ENCODE measurements at places on chromosomes 7 and 10.

- no peak for DNase-seq
Measured at GRCh38 chr7:81577642-81578340, 192.1 kb downstream of the HGF start.

GRCh38 chr7:50690541-50691011 lies 92.1 kb downstream of the GRB10 start:
- no peak for DNase-seq

GRCh38 chr10:53071505-53072125 lies 299.0 kb upstream of the MBL2 start:
- no peak for DNase-seq

- no peak for DNase-seq
Measured at GRCh38 chr7:88151119-88151790, 68.6 kb downstream of the SRI start.

GRCh38 chr7:71495828-71496227 lies 363.9 kb downstream of the GALNT17 start:
- DNase-seq, result no peak

DNA sequence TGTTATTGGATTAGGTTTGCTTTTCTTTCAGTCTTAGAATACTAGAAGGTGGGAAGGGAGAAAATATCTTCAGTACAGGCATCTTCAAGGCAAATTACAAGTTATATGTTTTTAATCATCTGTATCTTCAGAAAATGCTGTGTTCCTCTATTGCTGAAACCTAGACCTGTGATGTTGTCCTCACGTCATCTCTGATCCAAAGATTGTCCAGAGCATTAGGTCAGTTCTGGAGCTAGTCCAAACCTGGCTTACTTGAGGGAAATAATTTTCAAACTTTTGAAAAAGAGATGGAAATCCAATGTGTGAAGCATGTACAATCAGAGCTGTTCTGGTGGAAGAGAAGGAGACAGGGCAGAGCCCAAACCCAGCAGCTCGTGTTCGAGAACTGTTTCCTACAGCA lies 217.3 kb downstream of the ZEB1 start:
- peak; percentile 11 for DNase-seq

DNA sequence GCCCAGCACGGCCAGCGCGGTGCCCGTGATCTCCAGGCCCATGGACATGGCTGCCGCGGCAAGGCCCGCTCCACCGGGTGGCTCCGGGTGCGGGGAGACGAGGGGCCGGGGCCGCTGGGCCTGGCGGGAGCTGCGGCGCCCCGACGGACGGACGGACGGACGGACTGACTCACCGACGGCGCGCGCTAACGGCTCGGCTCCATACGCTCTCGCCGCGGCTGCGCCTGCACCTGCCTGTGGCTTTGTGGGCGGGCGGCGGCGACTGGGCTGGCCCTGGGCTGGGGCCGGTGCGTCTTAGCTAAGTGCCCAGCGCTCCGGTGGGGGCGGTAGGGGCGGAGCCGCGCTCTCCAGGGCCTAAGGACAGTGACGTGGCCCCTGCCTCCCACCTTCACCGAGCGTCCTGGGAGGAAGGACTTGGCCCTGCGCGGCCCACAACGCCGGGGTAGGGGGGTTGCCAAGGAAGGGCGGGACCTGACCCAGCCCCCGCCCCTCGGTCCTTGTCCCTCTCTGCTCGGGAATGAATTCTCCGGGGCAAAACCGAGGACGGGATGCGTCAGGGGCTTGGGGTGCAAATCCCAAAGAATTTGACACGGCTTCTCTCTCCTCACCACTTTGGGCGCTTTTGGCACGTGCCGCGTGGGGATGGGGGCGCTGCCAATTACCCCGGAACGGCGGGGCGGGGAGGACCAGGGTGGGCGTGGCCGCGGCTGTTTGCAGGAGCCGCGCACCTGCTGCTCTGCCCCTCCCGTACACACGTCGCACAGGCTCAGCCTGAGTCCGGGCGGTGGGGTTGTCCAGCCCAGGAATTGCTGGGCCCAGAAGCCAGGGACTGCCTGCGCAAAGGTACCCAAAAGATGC lies at the start of gene CLDN3:
TSS of gene CLDN3 (minus strand) at position 269 of the 858 bp plus-strand sequence. CDS start at position 48, 221 bp downstream.
- DNase-seq, result peak; percentile 48

DNA sequence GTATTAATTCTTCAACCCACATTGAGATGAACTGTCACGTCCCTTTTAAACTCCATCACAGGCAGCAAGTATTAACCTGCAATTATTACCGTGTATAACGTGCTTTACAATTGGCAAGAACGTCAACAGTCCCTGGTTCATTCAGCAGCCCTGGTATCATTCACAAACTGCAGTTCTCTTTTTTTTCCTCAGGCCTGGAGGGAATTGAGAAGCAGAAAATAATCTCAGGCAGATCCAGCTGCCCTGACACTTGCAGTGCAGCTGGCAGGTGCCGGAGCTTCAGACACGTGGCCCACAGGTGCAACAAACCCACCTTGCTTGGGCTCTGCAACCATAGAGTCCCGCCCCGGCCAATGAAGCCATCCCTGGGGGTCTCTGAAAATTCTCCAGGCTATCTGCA lies 137.3 kb downstream of the PLXNA4 start:
- DNase-seq, result no peak

DNA sequence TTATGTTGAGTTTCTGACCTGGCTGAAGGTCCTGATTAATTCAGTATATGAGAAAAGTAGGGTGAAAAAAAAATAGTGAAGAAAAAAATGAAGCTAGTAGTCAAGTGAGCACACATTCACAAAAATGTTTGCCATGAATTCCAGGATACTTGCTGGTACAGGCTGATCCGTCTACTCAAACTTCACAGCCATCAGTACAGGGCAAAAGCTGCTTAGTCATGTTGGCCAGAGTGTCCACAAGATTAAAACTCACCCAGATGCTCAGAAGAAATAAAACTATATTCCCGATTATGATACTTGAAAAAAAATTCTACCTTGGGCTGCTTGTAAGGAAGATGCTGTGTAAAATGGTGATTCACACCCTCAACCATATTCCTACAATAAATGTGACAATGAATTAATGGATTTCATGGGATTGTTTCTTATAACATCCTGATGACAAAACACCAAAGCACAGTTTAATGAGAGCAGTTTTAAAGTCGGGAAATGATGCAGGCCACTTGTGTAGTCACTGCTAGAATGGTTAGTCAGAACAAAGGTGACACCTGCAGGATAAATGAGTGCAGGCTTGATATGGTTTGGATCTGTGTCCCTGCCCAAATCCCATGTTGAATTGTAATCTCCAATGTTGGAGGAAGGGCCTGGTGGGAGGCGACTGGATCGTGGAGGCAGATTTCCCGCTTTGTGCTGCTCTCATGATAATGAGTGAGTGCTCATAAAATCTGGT lies 49.2 kb upstream of the ANKRD1 start:
- peak; percentile 24 for DNase-seq

DNA sequence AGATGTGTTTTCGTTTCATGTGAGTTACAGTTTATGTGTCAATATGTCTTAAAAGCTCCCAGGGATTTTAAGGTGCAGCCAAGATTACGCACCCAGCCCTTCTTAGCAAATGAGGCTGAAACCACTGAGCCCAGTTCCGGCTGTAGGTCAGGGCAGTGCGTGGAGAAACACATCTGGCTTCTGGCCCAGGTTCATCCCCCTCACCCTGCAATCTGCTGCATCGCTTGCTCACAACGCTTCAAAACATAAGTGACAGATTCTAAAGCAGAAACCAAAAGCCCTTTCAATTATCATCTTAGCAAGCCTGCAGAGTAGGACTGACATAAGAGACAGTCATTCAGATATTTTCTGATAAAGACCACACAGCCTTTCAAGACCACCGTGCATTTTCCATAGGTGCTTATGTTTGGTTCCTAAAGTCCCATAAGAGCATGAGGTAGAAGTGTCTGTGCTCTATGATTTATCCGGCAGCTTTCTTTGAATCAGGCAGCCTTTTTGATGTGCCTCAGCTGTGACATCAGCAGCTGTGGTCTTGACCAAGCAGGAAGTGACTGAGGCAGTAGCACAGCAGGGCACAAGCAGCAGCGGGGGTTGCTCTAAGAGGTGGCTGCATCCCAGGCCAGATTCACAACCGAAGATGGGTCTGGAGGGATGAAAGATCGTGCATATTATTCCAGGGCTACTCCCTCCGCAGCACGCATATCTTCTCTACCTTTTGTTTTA lies 72.1 kb upstream of the LYZL2 start:
- DNase-seq, result peak; percentile 22

DNA sequence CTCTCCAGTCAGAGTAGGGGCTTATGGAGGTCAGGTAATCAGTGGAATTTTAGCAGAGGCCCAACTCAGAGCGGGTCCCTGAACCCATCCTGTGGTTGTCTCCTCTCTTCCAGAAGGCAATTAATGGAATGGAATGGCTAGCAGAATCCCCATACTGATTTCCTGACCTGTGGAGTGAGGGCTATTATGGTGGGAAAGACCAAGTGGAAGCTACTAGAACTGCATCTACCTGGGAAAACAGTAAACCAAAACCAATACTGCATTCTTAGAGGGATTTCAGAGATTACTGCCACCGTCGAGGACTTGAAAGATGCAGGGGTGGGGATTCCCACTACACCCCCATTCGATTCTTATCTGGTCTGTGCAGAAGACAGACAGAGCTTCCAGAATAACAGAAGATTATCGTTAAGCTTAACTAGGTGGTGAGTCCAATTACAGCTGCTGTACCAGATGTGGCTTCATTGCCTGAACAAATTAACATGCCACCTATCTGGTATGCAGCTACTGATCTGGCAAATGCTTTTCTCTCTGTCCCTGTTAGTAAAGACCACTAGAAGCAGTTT lies 73.2 kb downstream of the LMBR1 start:
- DNase-seq, result no peak

DNA sequence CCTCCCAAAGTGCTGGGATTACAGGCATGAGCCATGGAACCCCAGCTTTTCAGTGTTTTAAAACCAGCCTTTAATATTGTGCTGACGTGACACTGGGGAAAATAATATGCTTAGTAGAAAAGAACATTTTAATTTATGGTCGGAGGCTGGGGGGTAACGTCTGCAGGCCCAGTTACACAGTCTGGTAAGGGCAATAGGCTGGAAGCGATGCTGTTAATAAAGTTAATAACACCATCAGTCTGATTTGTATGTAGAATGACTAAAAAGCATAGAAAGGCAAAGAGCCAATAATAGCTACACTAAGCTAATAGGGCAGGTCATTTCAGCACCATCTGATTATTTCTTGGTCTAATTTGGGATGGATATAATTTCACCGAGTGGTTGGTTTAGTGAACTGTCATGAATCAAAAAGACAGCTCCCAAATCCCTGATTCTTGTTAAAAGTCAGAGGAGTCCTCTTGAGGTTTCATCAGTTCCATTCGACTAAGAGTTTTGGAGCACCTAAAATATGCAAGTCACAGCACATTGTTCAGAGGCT lies 192.9 kb downstream of the CAMK1D start:
- no peak for DNase-seq

GRCh38 chr7:158270856-158271413 lies 316.7 kb downstream of the PTPRN2 start:
- DNase-seq, result no peak

DNA sequence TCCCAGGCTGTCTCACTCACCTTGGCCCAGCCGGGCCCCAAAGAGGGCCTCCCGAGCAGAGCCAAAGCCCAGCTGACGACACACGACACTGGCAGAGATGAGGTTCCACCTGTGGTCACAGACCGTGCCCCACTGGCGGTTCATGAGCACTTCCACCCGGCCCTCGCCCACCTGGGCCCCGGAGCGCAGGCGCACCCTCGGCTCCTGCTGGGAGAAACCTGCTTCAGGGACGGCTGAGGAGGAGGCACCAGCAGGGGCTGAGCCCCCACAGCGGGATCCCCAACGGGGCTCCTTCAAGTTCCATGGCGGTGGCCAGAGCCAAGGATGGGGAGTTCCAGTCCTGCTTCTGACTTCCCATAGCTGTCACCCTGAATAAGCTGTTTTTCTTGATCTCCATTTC lies 10.0 kb downstream of the LOXL4 start:
- no peak for DNase-seq

GRCh38 chr10:51014680-51015389 lies 59.5 kb upstream of the PRKG1 start:
- no peak for DNase-seq

GRCh38 chr7:105521027-105521716 lies 899 bp downstream of the PUS7 start:
- DNase-seq, result peak; percentile 72

DNA sequence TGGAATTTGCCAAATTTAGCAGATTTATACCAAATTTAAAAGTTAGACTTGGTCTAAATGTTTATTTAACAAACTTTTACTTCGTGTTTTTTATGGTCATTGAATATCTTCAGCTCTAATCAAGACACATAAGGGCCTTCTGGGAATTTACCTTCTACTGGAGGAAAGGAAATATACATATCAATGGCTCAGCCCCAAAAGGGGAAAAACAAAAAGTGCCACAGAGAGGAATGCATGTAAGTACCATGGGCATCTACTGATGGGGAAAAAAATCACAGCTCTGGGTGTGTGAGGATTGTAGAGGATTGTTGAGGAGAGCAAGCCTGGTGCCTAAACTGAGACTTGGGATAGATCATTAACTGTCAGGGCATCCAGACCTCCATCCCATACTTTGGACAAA lies 260.3 kb downstream of the SORCS1 start:
- no peak for DNase-seq

DNA sequence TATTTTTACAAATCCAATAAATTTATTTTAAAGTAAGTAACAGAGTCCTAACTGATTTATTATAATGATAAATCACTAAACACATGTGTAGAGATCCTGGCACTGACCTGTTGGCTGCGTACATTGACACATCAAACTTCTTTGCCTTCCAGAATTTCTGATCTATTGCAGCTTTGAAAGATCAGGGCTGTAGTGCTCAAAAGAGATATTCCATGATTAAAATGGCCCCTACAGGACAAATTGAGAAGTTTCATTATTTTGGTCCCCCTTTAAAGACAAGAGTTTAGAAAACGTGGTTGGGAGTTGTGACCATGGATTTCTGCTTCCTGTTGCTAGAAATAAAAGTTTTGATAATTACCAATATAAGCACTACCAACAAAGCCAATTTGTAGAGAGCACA lies 87.7 kb upstream of the PDK4 start:
- DNase-seq, result peak; percentile 14

- no peak for DNase-seq
Measured at GRCh38 chr7:28135760-28136159, 44.8 kb downstream of the JAZF1 start.

DNA sequence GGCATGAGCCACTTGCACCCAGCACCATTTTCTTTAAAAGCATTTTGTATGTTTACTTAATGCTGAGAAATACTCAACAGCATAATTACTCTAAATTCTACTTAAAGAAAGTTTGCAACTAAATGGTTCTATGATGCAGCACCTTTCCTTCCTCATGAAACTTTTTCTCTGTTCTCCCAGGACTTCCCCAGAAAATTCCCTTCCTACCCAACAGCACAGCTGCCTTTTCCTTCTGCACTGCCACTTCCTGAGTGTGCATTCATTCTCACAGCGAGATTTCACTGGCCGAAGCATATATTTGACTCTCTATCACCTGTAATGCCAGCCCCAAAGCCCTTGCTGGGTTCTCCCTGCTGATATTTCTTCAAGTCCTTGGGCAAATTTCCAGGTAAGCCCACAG lies 41.5 kb upstream of the DGKI start:
- DNase-seq, result no peak

- DNase-seq, result no peak
Measured at GRCh38 chr10:9709849-9710248, 1307.8 kb upstream of the CELF2 start.

DNA sequence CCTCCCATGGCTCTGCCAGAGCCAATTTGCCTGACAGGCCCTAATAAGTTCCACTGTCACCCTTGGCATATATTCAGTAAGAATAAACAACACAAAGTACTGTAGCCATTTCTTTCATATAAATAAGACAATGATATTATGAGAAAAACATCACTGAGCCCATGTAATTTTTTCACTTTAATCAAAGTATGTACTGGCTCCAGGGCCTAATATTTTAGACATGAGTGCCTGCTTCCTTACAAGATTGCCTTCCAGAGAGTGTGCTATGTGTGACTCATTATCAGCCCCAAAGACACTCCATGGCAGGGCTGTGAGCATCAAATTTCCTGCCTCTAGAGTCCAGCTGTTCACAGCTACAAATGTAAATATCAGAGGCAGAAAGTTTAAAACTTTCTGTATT lies 297.6 kb downstream of the LHFPL3 start:
- no peak for DNase-seq
